PC-9 (cell line): ENCODE measurements at places on chromosomes 7 and 10. TPM values are rescaled to one million over a fixed set of nuclear protein-coding genes. Genes with fewer than 3 reads are reported as not detected.

DNA sequence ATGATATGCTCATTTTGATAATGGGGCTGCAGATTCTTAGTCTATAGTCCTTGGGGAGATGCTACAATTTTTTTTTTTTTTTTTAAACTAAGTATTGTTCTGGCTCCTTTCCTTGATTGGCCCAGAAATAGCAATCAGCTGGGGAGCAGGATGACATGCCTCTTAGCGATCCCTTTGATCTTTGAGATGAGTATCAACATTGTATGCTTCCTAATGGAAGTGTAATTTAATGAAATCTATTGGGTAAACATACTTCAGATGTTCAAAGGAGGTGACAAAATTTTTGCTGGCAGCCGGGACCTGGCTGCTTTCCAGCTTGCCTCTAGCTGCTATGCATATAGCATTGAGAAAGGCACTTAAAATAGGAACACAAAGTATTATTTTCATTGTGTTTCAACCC is 43.5 kb downstream of the VTI1A start:
- no peaks in the 10 kb centered on the region for H3K36me3 ChIP-seq
- DNase-seq: peak; percentile 3
- H3K27me3 ChIP-seq: no peaks in the 10 kb centered on the region

GRCh38 chr7:84422790-84423189 is 228.2 kb upstream of the SEMA3A start:
- H3K27me3 ChIP-seq: no peaks in the 10 kb centered on the region
- no peak overlapping the region for H3K27ac ChIP-seq
- H3K36me3 ChIP-seq: no peaks in the 10 kb centered on the region
- no peak for DNase-seq

- no peaks in the 10 kb centered on the region for H3K4me1 ChIP-seq
- no peak for DNase-seq
- H3K4me3 ChIP-seq: no peak overlapping the region
- no peak overlapping the region for H3K27ac ChIP-seq
- H3K36me3 ChIP-seq: no peaks in the 10 kb centered on the region
- H3K27me3 ChIP-seq: no peaks in the 10 kb centered on the region
Observed at GRCh38 chr10:47376522-47377220, 7.4 kb downstream of the ZNF488 start.

DNA sequence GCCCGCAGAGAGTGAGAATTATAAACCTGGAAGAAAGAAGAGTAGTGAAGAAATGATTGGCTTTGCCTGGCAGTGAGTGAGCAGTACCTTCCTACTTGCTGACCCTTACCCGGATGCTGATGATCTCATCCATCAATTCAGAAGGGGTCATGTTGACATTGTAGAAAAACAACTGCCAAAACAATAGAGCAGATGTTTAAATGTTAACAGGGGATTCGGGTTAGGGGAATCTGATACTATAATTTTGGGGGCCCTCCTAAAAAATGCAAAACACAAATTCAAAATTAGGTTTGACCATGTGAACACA is 78.1 kb downstream of the MYOF start:
- 0 out of 2 replicates have a peak, but pooled peaks cover 8% of the 10 kb centered on the region for H3K4me1 ChIP-seq
- H3K27me3 ChIP-seq: no peaks in the 10 kb centered on the region
- 0 out of 2 replicates have a peak, but pooled peaks cover 4% of the 10 kb centered on the region for H3K36me3 ChIP-seq
- no peak for DNase-seq

DNA sequence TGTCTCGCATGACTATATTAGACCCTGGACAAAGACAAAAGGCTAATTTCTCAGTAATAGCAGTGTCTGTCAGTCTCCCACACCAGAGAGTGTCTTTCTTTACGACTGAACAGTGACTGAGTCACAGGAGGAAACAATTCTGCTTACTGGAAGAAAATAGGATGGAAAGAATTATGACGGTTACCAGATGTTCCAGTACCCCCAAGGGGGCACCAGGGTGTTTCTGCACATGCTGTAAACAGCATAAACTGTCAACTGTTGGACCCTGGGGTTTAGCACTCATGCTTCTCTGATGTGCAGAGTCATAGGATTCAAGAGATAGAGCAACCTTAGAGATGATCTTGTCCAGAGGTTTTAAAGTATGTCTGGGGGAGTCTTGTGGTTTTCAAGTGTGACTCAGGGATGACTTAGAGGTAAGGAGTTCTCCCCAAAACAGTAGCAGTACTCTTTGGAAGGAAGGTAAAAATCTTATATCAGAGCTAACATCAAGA is 291.7 kb downstream of the THSD7A start:
- H3K27me3 ChIP-seq: no peaks in the 10 kb centered on the region
- no peaks in the 10 kb centered on the region for H3K4me1 ChIP-seq
- no peaks in the 10 kb centered on the region for H3K36me3 ChIP-seq
- no peak overlapping the region for H3K27ac ChIP-seq

DNA sequence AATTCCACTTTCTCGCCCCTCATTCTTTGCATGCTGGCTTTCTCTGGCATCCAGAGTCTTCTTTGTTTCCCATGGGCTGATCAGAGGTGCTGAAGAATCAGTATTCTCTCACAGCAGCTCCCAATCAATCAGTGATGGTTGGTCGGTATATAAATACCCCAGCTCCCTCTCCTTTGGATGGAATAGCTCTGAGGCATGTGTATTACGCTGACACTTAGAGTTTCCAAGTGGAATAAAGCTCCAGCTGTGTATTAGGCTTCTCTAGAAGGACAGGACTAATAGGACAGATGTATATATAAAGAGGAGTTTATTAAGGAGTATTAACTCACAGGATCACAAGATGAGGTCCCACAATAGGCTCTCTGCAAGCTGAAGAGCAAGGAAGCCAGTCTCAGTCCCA is 218.3 kb upstream of the GRB10 start:
- no peaks in the 10 kb centered on the region for H3K36me3 ChIP-seq
- H3K27me3 ChIP-seq: no peaks in the 10 kb centered on the region
- H3K27ac ChIP-seq: no peak overlapping the region
- no peak for DNase-seq
- no peaks in the 10 kb centered on the region for H3K4me1 ChIP-seq

DNA sequence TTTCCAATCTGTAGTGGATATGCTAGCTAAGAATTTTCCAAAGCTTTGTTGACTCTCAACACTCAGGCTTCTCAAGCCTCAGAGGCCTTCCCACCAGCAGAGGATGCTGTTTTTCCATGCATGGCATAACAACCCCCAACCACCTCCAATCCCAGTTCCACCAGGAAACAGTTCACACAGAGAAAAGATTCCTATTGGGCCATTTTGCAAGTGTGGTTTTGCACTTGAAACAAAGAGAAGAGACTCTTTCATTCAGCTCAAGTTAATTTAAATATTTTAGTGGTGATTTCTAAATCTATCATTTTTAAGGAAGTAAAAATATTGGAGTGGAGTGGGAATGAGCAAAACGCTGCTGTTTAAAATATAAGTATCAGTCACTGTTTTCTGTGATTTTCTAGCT is 105.6 kb upstream of the COL1A2 start:
- peak; percentile 48 for DNase-seq
- H3K27ac ChIP-seq: no peak overlapping the region
- no peaks in the 10 kb centered on the region for H3K36me3 ChIP-seq
- no peaks in the 10 kb centered on the region for H3K27me3 ChIP-seq

DNA sequence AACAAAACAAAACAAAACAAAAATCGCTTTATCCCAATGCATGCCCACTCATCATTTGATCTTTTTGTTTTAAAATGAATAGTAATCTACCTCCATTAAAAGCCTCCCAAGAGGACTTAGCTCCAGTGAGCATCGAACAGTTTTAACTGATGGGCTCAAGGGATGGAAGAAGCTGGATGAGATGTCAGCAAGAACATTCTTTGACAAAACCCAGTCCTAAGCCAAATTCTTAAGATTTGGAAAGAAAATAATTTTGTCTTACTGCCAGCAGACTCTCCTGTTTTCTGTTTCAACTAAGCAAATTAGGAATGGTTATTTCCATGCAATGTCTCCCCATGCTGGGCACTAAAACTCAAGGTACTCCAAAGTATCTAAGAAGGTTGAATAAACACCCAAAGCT is 127.3 kb downstream of the RNLS start:
- no peak overlapping the region for H3K4me3 ChIP-seq
- no peak for DNase-seq
- no peak overlapping the region for H3K27ac ChIP-seq
- H3K27me3 ChIP-seq: no peaks in the 10 kb centered on the region

Gene GPR146
- 3.4 and 4.3 TPM in 2 replicates for total RNA-seq

Gene CFAP43
- total RNA-seq: 6.0 and 7.1 TPM in 2 replicates

Gene TMEM213
- total RNA-seq: not detected in 2 replicates

Gene SBDS
- 56.7 and 65.1 TPM in 2 replicates for total RNA-seq
